ENCODE measurements at places on chromosomes 13 and 19.
A peak's percentile ranks its signal among the peaks of the same experiment; 100 is the strongest.

DNA sequence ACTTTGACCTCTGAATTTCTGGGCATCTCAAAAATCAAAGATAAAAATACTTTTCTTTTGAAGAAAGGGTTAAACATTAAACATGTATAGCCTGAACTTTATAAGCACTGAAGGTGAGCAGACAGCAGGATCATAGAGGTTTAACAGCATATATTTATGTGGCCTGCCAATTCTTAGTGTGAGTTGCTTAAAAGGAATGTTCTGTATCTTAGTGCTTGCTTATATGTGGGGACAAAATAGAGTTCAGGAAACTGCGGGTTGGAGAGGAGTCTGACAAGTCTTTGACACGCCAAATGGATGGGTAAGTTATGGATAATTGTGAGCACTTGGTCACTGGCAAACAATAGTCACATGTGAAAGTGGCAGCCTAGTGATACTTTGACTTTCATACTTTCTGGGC, 1419.4 kb upstream of the SPRY2 start:
- no peak for DNase-seq

- DNase-seq = no peak
Measured at GRCh38 chr13:114315074-114315785, 927 bp downstream of the CHAMP1 start.

- DNase-seq = no peak
Measured at GRCh38 chr13:111114362-111115060, 599 bp upstream of the ARHGEF7 start.

- DNase-seq = no peak
Measured at GRCh38 chr13:40514802-40515201, 151.6 kb downstream of the FOXO1 start.

DNA sequence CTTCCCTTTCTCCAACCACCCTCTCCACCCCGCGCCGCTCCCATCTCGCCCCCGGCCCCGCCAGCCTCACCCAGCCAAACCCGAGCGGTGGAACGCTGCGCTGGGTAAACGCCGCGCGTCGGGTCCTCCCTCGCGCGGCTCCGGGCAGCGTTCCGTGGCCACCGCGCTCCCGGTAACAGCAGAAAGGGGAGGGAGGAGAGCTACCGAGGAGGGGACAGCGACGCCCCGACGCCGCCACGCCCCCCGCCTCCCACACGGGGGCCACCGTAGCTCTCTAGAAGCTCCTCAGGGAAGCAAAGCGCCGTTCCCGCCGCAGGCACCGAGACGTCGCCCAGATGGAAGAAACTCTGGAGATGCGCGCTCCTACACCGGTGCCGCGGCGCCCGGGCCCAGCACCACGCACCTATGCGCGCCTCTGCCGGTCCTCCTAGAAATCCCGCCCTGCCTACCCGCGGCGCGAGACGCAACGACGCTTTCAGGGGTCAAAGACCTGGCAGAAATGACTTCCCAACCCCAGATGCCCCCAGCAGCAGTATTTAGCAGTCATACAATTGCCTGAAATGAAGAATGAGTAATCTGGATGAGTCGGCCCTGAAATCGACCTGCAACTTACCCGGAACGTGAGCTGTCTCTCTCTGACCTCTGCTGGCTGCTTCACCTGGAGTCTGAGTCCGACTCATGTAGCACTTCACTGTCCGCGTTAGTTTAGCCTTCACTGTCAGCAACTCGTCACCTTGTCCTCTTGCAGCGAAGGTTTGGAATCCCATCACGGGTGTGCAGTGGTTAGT, at the start of gene RUBCNL:
Gene RUBCNL, minus strand, starts transcription at position 189 of the 788 bp plus-strand sequence. CDS start 14,777 bp downstream, outside the sequence.
- DNase-seq = peak; percentile 31

DNA sequence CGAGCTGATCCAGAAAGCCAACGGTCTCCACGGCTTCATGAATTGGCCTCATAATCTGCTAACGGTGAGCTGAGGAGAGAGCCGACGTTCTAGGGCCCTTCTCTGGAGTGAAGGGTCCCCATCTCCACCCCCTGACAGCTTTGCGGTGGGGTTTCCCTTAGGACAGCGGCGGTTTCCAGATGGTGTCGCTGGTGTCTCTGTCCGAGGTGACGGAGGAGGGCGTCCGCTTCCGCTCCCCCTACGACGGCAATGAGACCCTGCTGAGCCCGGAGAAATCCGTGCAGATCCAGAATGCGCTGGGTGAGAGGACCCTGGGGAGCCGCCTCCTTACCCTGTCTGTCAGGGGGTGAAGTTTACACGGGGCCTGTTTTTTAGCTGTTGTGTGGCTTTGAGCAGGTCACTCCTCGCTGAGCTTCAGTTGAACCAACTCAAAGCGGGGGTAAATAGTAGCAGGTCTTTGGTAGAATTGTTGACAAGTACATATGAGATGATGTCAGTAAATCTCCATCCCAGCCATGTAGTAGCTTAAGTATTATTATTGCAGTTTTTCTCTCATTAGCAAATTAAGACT, 801 bp downstream of the QTRT1 start:
- DNase-seq = no peak

GRCh38 chr13:74931698-74932433, 550.1 kb downstream of the TBC1D4 start:
- DNase-seq = no peak

DNA sequence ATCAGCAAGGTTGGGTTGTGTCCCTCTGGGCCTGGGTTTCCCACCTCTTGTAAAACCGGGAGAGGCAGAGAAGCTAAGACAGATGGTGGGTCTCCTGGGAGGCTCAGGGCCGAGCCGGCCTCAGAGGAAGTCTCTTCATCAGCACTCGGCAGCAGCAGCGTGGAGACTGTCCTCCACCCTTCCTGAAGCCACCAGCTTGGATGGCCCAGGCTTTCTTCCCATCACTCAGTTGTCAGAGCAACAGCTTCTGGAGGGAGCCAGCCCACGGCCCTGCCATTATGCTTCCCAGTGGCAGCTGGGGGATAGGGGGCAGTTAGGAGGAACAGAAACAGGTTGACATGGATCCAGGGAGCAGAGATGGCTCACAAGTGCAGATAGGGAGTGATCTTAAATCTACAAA, 191.0 kb downstream of the KATNAL1 start:
- DNase-seq = no peak

DNA sequence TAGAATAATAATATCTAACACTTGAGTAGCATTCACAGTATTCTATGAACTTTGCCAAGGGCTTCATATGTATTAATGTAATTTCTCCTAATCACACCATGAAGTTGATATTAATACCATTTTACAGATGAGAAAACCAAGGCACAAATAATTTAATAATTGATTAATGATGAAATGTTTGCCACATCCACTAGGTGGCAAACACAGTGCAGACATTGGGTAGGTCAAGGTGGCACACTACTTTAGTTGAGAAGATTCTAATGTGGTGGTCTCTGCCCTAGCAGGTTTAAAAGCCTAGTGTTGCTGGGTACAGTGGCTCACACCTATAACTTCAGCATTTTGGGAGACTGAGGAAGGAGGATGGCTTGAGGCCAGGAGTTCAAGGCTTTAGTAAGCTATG, 412.4 kb downstream of the SUCLA2 start:
- DNase-seq = no peak

DNA sequence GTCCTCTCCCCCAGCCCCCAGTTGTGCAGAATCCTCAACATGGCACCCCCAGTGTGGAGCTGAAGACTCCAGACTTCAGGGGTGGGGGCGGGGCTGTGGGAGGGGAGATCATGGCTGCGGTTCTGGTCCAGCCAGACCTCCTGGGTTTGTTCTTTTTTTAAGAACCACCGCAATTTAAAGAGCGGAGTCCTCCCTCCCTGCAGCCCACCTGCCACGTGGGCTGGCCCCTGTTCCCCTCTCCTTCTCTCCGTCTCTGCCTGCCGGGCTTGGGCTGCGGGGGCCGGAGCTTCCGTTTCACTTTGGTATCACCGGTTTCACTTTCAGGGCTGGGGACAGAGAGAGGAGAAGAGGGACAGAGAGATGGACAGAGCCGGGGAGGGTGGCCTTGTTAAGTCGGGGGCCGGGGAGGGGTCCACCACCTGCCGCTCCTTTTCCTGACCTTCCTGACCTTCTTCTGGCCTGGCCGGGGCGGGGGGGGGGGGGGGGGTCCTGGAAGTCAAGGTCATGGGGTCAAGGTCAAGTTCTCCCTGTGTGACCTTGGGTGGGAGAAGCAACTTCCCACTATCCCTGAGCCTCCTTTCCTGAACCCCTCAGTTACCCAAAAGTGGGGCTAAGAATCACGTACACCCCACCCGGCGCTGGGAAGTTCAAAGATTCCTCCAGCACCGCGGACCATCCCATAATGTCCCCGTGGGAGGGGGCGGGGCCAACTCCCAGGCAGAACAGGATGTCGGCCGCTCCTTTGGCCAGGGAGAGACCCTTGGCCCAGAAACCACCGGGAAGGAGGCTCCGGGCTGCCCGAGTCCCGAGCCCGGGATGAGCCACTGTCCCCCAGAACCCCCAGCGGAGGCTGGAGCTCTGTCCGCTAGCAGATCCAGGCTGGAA, 11.3 kb upstream of the ZBTB7A start:
- DNase-seq = no peak

DNA sequence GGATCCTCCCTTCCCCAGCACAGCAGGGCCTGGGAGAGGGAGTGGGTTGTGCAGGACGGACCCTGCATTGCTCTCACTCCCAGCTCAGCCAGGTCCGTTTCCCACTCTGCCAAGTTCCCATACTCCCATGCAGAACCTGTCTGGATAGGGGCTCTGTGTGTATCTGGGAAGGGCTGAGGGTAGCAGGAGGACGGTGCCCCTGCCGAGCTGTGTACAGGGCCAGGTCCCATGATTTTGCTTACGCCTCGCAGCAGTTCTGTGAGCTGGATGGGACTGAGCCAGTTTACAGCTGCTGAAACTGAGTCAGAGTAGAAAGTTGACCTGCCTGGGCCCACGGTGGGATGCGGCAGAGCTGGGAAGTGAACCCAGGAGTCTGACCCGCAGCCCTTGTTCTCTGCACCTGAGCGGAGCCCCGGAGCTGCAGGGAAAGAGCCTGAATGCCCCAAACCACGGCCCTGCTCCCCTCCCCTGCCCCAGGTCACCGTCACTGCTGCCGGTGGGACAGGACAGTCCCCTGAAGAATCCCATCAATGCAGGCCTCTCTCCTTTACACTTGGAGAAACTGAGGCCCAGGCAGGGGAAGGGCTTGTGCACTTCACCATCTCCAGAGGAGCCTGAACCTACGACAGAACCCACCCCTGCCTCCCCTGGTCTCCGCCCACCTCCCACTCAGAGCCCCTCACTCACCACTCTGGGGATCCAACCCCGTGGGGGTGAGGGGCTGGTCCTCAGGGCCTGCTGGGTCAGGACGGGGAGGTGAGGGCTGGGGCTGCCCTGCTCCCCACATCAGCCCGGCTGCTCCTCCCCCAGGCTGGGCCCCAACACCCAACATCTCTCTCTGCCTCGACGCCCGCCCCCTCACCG, 3.5 kb downstream of the LILRB5 start:
- no peak for DNase-seq

DNA sequence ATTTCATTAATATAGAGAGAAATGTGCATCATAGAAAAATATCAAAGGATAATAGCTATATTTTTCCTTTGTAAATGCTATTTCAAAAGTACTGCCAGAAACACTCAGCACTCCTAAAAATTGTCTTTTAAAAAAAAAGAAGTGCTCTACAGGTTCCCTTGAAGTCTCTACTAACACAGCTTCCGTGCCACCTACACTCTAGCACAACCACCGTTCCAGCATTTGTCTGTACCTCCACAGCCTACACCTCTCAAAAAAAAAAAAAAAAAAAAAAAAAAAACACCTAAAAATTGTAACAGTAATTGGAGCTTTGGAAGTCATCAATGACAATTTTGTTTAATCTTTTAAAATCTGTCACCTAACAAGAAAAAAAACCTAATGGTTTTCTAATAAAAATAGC, 485.6 kb downstream of the MYO16 start:
- DNase-seq = no peak

- no peak for DNase-seq
Measured at GRCh38 chr13:29943273-29943672, 92.9 kb upstream of the UBL3 start.

DNA sequence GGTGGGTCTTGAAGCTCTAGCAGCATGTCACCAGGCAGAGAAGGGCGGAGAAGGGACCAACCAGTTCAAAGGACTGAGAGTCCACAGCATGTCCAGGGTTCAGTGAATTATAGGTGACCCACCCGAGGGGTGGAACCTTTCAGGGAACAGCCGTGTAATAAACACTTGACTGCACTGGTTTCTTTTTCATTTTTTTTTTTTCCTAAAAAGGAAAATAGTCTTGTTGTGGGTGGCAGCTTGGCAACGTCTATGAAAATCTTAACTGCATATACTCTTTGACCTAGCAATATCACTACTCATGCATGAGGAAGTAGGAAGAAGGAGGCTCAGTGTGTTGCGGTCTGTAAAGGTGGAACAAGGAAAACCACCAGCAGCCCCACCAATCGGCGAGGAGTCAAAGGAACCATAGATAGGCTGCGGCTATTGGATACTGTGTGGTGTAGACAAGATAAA, 13.0 kb upstream of the MYH14 start:
- DNase-seq = no peak

DNA sequence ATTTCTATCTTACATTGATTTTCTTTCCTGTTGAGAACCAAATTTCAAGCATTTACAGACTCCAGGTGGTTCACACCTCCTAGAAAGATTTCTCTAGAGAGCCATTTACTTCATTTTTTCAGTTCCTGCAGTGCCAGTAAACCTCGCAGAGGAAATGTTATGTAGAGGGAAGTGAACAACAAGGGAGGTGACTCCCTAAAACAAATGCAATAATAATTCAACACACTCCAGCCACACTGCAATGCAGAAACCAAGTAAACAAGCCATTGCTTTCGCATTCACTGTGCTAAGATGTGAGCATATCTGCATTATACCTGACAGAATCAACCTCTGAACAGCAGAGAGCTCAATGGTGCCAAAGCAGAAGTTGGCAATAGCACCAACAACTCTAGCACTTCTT, 215.1 kb downstream of the RBM26 start:
- DNase-seq = no peak

GRCh38 chr19:4298810-4299550, 3.2 kb downstream of the TMIGD2 start:
- DNase-seq = no peak

DNA sequence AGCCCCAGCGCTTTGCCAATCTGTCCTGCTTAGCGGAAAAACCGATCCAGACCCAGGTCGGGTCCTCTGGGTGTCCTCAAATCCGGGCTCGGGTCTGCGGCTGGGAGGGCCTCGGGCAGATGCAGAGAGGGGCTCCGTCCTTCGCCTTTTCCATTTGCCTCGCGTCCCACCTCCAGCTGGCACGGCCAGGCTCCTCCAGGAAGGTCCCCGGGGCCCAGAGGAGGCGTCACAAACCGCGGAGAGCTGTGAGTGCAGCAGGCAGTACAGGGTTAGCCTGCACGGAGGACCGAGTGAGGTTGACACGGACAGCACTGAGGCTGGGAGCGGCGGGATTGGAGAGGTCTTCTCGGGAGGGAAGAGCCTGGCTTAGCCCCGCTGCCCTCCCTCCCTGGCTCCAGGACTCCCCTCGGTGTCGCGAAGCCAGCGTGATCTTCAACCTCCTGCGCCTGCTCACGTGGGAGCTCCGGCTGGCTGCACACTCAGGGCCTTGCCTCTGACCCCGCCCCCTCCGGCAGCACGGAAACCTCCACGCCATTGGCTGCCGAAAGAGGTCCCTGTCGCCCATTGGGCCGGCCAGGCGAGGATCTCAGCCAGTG, 2.8 kb upstream of the IFNL2 start:
- no peak for DNase-seq
